Spinal cord (tissue), 10 donors: ENCODE measurements at places on chromosomes 1 and 21. TPM values are rescaled to one million over a fixed set of nuclear protein-coding genes. Genes with fewer than 3 reads are reported as not detected.

The GORAB gene
- total RNA-seq: 18.3 TPM

DNA sequence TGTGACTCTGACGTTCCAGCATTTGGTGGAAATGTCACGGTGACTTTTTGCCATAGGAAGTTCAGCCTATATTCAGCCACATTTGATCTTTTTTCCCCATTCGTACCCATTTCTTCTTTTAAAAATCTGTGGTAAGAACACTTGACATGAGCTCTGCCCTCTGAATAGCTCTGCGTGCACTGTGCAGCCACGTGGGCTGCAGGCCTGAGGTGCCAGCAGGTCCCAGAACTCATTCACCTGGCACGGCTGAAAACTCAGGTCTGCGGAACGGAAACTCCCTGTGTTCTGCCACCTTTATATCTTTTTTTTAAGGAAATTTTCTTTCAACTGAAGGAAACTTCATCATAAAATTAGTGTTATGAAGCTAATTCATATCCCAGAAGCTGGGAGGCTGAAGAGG lies 28.6 kb downstream of the CEP104 start:
- DNase-seq: no peak

GRCh38 chr1:198845851-198846250 lies 207.0 kb downstream of the PTPRC start:
- no peak for DNase-seq

- peak; percentile 89 for DNase-seq
Observed at GRCh38 chr1:208557046-208557722, 313.0 kb upstream of the PLXNA2 start.

- no peak for DNase-seq
Observed at GRCh38 chr1:196543833-196544232, 64.4 kb downstream of the KCNT2 start.

GRCh38 chr1:161197560-161198193 lies 1.2 kb downstream of the ADAMTS4 start:
- DNase-seq: no peak

- DNase-seq: peak; percentile 72
Observed at GRCh38 chr21:34029743-34030528, 43.4 kb upstream of the MRPS6 start.

DNA sequence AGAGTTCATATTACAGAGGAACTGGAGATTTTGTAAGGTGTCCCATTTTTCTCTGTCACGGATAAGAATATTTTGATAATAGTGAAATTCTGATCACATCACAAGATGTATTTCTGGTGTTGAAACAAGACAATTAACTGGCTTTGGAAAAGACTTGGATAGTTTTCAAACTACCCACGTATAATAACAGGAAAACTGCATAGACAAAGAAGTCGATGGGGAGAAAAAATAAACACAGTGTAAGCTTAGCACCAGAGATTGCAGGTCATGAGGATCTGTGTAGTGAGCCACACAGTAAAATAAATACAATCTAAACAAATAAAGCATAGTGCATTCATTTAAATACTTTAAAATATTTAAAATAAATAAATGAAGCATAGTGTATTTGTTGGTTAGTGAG lies 452.3 kb upstream of the ADAMTS5 start:
- no peak for DNase-seq

DNA sequence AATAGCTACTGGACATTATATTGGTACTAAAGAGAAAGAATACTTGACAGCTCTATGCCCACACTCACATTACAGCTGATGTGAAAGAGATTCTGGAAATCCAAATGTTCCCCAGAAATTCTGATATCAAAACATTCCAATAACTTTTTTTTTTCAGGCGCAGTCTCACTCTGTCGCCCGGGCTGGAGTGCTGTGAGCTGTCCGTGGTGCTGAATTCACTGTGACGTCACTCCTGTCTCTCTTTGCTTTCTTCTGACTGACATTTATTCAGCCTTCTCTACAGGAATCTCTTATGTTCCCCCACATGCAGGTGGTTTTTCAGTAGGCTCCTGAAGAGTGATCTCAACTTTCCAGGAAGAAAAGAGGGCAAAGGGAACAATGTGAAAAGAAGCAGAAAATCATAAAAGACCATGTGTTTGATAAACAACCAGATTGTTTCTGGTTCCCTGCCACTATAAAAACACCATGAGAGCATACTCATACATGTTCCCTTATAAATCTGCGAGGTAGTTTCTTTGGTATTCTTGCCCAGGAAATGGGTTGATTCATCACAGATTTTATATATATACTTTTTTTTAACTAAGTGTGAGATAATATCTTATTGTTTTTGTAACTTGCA lies 6.2 kb downstream of the S100A7A start:
- DNase-seq: peak; percentile 19

DNA sequence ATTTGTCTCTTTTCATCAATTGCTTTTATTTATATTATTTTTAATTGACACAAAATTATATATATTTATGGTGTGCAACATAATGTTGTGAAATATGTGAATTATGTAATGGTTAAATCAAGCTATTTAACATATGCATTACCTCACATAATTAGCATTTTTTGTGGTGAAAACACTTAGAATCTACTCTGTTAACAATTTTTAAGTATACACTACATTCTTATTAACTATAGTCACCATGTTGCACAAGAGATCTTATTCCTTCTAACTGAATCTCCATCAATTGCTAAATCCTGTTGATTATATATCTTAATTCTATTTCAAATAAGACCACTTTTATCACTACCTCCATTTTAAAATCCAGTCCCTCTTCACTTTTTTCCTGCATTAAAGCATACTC lies 42.5 kb downstream of the PLPPR5 start:
- no peak for DNase-seq

GRCh38 chr1:4253935-4254334 lies 353.9 kb upstream of the C1orf174 start:
- no peak for DNase-seq
